Fibroblast of skin of scalp (primary cell): ENCODE measurements at places on chromosomes 1 and 21.

- peak; percentile 57 for DNase-seq
Observed at GRCh38 chr1:227946624-227947385, 927 bp downstream of the WNT9A start.

GRCh38 chr1:231274119-231274825 is 33.3 kb downstream of the GNPAT start:
- DNase-seq = peak; percentile 34

DNA sequence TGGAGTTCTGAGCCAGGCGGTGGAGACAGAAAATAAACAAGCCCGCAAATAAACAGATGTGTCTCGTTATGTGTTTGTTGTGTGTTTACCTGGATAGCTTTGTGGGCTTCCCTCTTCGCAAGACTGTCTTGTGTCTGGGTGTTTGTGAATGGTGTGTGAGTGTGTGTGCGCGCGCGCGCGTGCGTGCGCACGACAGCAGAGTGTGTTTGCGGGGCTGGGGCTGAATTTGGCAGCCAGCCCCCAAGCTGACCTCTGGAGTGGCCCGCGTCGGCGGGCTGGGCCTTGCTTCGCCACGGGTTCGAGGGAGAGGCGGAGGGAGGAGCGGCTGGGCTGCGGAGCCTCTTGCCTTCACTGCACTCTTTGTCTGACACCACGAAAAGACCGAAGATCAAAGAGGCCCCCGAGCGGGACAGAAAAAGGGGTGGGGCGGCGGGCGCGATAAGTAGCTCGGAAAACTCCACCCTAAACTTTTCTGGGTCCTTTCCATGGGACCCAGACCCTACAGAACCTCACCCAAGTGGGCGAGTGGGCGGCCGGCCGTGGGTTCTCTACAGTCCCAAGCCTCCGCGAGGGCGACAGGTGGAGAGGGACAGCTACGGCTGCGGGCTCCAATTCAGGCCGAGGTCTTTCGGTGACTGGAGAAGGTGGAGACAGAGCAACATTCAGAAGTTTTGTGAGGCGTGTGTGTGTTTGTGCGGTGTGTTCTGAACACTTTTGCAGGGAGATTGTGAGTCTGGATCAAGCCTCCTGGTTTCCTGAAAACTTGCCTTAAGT is 14.5 kb downstream of the PAX7 start:
- DNase-seq = no peak

GRCh38 chr1:113191579-113192076 is 118.6 kb downstream of the LRIG2 start:
- no peak for DNase-seq

- DNase-seq = no peak
Observed at GRCh38 chr1:18240906-18241305, 133.3 kb downstream of the IGSF21 start.

- DNase-seq = no peak
Observed at GRCh38 chr1:212668477-212668876, 31.2 kb downstream of the BATF3 start.

GRCh38 chr1:164846731-164847691 is 288.0 kb downstream of the PBX1 start:
- DNase-seq = no peak

GRCh38 chr1:91006113-91006908 is 15.5 kb downstream of the ZNF644 start:
- DNase-seq = no peak

GRCh38 chr1:78377356-78377928 is 113.3 kb upstream of the PTGFR start:
- DNase-seq = no peak

DNA sequence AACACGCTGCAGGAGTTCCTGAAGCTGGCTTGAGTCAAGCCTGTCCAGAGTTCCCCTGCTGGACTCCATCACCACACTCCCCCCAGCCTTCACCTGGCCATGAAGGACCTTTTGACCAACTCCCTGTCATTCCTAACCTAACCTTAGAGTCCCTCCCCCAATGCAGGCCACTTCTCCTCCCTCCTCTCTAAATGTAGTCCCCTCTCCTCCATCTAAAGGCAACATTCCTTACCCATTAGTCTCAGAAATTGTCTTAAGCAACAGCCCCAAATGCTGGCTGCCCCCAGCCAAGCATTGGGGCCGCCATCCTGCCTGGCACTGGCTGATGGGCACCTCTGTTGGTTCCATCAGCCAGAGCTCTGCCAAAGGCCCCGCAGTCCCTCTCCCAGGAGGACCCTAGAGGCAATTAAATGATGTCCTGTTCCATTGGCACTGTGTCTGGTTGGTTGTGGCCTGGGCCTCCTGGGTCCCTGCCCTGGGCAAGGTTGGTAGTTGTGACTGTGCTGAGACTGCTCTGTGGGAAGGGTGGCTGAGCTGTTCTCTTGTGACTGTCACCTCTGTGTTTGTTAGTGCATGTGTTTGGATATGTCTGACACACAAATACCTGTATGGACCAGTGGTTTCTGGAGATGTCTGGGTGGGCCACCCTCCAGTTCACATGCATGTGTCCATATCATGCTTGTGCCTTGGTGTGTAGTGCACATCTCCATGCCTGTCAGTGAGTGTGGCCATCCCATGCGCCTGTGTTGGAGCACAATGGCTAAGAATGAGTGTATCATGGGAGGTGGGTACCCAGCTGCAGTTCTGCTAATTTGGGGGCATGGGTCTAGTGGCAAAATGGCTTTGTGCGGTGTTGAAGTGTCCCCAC is 1.4 kb downstream of the SH3BGRL3 start:
- DNase-seq = peak; percentile 49
